ENCODE measurements at places on chromosomes 12 and 14.

GRCh38 chr12:112349431-112349830 lies 32.8 kb downstream of the HECTD4 start:
- no peak for DNase-seq

GRCh38 chr12:75323663-75324062 lies 6.5 kb downstream of the CAPS2 start:
- DNase-seq = no peak

DNA sequence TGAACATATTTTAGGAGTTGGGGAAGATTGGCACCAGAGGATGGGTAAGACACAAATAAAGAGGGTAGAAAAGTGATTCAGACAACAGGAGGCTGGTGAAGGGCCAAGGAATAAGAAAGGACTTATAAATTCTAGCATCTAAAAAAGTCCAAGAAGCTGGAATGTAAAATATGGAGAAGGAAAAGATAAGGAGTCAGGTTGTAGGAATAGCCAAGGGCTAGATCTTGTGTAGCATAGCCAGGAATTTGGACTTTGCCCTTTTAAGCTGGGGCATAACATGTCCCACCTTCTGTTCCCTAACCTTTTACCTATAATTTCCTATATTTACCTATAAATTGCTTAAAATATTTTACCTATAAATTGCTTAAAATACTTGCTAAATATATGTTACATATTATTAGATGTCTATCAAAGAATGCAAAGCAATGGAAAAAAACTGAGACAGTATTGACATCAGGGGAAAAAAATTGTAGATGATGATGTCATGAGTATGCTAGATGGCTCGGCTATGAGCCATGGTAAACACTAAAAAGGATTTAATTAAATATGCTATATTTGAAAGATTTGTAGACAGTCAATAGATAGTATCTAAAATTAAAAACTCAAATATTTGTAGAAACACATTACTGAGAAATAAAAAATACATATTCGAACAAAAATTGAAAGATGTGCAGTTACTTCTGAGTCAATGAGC lies 99.7 kb upstream of the PLEKHG7 start:
- DNase-seq = peak; percentile 28

GRCh38 chr12:124797321-124797720 lies 66.3 kb downstream of the SCARB1 start:
- DNase-seq = no peak

DNA sequence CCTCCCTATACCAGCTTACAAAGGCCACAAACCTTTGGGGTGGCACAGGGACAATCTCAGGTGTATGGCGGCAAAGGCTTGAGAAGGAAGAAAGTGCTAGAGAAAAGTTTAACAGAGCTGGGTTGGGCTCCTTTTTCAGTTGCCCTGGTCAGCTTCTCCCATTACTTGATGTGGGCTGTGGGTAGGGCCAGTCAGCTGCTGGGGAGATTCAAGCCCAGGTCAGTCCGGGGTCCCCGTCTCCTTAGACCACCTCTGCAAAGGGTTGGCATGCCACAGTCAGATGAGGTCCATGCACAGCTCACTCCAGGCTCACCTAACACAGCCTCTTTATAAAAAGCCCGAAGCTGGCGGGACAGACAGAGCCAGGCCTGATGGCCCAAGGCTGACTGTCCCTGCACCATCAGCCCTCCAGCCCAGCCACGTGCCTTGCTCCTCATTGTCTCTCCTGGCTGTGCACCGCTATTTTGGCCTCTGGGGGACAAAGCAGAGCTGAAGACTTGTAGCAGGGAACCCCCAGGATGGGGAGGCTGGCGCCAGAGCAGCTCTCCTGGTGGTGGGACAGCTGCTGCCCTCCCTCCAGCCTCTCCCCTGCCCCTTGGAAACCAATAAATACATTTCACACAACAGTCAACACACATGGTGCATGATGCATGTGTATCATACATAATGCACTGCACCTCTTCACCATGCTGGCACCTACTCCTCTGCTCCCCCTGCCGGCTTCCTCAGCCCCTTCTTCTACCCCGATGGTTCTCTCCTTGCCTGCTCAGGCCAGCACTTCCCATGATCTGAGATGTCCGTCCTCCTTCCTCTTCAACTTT lies 61.7 kb upstream of the DDX11 start:
- DNase-seq = peak; percentile 7

DNA sequence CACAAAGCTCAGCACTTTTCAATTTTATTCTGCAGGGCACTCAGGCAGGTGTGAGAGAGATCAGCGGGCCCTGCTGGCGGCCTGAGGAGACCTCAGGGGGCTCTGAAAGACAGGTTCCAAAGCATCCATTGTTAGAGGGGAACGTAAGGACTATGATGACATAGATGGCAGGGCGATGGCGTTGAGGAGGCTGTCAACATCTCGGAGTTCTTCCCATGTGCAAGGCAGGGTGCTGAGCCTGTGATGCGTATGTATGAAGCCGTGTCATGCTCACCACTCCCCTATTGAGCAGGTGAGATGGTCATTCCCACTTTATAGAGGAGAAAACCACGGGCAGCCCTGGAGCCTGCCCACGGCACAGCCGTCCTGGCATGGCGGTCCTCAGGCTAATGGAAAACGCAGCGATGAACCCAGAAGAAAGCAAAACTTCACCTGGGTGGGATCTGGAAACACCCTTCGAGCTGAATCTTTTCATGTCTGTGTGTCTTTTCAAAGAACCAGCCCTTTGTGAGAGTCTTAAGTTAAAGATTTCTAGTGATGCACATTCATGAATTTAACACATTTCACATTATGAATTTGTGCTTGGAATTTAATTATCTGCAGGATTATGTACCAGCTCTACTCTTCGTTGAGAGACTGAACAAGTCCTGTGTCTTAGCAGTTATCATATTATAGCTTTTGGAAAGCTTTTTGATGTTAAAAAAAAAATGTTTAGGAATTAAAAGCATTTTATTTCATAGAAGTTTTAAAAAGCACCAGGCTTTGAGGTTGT lies 64.7 kb downstream of the RIMBP2 start:
- DNase-seq = no peak

DNA sequence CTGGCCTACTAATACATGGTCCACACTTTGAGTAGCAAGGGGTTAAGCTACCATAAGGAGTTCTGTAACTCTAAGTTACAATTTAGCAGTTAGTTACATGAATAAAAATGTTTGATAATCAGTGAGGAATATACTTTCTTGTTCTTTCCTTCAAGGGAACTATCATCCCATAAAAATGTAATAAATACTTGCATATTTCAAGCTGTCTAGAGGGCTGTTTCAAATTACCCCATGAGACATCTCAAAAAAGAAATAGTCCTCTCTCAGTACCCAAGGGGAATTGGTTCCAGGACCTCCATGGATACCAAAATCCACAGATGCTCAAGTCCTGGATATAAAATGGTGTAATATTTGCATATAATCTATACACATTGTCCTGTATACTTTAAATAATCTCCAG lies 48.7 kb upstream of the GNG2 start:
- no peak for DNase-seq

GRCh38 chr12:15796493-15797141 lies 7.4 kb upstream of the EPS8 start:
- DNase-seq = peak; percentile 58

GRCh38 chr14:101234244-101234937 lies 326.9 kb upstream of the DIO3 start:
- no peak for DNase-seq

DNA sequence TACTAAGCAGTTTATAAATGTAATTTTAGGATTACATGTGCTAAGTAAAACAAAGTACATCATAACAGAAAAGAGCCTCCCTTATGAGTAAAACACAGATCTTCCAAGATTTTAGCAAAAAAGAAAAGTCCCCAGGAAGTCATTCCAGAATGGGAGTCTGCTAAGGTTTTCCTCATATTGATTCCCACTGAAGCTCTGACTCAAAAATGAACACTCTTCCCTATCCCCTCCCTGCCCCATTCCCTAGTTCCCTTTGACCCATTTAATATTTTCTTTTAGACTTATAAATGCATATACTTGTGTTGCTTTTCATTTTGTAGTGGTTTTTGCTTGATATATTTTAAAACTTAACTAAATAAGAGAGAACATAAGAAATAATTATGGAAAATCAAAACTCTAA lies 40.1 kb downstream of the PTGER2 start:
- no peak for DNase-seq

All from EH (cell line).